ENCODE measurements at places on chromosomes 6 and 20. TPM values are rescaled to one million over a fixed set of nuclear protein-coding genes. Genes with fewer than 3 reads are reported as not detected.

GRCh38 chr6:46867411-46867810, 54.3 kb downstream of the ADGRF5 start:
- H3K27ac ChIP-seq = no peak overlapping the region
- peaks cover 10% of the 10 kb centered on the region for H3K36me3 ChIP-seq
- no peak overlapping the region for H3K4me3 ChIP-seq
- DNase-seq = no peak

DNA sequence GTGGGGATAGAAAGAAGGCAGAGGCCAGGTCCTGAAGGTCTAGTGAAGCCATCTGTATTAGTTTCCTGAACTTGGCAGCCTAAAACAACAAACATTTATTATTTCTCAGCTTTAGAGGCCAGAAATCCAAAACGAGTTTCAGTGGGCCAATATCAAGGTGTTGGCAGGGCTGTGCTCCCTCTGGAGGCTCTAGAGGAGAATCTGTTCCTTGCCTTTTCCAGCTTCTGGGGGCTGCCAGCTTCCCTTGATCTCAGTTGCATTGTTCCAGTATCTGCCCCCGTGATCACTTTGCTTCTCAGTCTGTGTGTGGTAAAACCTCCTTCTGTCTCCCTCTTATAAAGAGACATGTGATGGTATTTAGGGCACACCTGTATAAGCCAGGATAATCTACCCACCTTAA, 82.4 kb downstream of the MAFB start:
- H3K36me3 ChIP-seq = no peaks in the 10 kb centered on the region
- DNase-seq = no peak
- H3K27me3 ChIP-seq = peaks cover 3% of the 10 kb centered on the region
- H3K4me1 ChIP-seq = no peaks in the 10 kb centered on the region
- no peak overlapping the region for H3K27ac ChIP-seq
- H3K4me3 ChIP-seq = no peak overlapping the region

GRCh38 chr20:51375561-51375960, 167.0 kb downstream of the NFATC2 start:
- no peak overlapping the region for H3K27ac ChIP-seq
- peaks cover 9% of the 10 kb centered on the region for H3K4me1 ChIP-seq
- H3K27me3 ChIP-seq = no peaks in the 10 kb centered on the region
- no peaks in the 10 kb centered on the region for H3K36me3 ChIP-seq
- no peak for DNase-seq
- no peak overlapping the region for H3K4me3 ChIP-seq

AGER gene
- 2.0 TPM for total RNA-seq

GRCh38 chr6:140434761-140435160, 1060.3 kb upstream of the CITED2 start:
- H3K27ac ChIP-seq = no peak overlapping the region
- no peak overlapping the region for H3K4me3 ChIP-seq
- H3K27me3 ChIP-seq = no peaks in the 10 kb centered on the region
- peaks cover 13% of the 10 kb centered on the region for H3K4me1 ChIP-seq
- no peak for DNase-seq
- H3K36me3 ChIP-seq = no peaks in the 10 kb centered on the region
